ENCODE measurements at places on chromosomes 4 and X.

DNA sequence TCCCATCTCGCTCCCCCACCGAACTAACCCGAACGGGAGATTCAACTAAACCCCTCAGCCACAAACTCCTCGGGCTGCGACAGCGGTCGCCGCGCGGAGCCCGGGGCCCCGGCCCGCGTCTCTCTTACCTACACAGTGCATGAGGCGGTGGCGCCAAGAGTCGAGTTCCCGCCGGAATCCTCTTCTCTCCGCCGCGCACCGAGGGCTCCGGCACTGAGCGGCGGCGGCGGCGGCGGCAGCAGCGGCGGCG, 160 bp downstream of the LCORL start:
- DNase-seq = no peak

DNA sequence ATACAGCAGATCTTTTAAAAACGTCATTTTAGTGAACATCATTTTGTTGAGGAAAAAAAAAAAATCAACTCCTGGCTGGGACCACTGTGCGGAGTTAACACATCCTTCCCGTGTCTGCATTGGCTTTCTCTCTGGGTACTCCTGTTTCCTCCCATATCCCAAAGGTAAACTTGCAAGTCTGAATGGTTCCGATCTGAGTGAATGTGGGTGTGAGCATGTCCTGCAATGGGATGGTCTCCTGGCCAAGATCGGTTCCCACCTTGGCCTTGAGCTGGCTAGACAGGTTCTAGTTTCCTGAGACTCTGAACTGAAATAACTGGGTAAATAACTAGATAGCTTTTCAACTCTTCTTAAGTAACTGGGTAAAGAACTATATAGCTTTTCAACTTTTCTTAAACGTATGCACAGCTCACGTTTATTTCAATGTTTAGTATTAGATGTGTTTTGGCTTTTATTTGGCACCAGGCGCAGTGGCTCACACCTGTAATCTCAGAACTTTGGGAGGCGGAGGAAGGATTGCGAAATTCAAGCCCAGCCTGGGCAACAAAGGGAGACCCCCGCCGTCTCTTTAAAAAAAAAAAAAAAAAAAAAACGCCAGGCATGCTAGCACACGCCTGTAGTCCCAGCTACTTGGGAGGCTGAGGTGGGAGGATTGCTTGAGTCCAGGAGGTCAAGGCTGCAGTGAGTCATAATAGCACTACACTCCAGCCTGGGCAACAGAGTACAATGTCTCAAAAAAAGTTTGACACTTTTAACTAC, 14.0 kb downstream of the RBMX start:
- no peak for DNase-seq

DNA sequence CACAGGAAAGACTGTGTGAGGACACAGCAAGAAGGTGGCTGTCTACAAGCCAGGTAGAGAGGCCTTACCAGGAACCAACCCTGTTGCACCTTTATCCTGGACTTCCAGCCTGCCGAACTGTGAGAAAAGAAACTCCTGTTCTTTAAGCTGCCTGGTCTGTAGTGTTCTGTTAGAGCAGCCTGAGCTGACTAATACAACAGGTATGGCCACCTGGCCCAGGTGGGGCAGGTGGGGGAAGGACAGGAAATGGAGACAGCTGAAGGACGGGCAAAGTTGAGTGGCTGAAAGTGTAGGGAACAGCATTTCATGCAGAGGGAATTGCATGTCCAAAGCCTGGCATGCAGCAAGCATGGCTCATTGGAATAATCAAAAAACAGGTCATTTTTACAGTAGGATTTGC, 35.1 kb downstream of the CYTL1 start:
- DNase-seq = no peak

DNA sequence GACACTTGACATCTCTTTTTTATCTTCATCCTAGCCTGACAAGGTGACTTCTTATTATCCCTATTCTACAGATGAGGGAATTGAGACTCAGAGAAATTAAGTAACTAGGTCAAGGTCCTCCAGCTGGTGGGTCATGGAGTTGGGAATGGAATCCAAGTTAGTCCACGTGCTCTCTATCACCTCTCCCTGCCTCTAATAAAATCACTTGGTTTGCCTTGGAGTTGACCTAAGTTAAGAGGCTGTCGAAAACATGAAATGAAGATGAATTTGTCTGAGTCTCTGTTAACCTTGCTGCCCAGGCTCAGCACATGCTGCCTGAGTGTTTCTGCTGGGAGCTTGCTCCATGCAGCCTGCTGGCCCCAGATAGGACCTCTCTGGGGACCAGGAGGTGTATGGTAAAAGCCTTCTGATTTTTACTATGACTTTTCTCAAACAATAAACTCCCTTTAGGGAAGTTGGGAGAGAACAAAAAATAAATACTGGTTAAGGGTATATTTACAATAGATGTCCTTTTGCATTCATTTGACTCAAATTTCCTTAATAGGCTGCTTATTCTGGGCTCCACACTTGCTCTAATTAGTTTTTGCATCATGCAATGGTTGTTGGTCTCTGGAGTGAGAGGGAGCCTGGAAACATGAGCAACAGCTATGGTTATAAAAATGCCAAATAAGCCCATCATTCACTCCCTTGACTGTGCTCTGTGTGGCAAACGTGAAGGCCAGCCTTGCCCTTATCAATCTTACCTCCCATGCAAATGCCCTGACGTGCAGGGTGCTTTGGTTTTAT, 61.6 kb upstream of the DHX15 start:
- DNase-seq = no peak

DNA sequence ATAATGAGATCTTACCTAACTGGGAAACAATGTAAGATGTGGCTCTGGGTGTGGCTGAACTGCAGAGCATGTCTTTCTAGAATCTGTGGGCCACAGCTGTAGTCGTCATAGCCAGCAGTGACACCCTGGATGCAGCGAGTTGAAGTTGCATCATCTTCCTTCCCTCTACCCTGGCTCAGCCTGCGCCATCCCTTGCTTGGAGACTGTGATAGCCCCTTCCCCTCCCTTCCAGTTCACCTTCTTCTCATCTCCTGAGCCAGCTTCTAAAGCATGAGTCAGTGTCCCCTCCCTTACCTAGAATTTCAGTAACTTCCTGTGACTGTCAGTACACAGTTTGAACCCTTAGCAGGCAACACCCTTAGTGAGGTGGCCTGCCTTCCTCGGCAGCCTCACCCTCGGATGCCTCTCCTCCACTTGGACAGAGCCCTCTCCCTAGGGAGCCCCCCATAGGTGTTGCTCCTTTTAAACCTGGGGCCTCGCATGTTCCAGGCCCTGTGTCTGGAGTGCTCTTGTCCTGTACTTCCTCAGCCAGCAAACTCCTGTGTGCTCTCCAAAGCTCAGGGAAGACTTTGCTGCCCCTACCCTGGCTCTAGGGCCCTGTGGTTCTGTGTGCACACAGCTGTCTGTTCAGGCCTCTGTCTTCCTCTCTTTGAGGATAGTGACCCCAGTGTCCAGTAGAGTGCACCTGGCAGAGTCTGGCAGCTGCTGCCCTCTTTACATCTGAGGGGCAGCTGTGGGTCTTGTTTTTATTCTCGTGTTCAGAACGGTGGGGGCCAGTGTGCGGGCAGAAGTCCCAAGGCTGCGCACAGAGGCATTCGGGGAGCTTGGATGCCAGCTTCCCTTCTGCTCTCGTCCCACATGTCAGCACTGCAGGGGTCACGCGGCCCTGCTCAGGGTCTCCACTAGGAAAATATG, 43.7 kb upstream of the TADA2B start:
- DNase-seq = no peak

GRCh38 chr4:152581536-152582160, 45.8 kb upstream of the FBXW7 start:
- no peak for DNase-seq
